ENCODE measurements at places on chromosomes 6 and 20.

- no peak for DNase-seq
These were observed 402.2 kb downstream of the DHX35 start for GRCh38 chr20:39364320-39364719.

DNA sequence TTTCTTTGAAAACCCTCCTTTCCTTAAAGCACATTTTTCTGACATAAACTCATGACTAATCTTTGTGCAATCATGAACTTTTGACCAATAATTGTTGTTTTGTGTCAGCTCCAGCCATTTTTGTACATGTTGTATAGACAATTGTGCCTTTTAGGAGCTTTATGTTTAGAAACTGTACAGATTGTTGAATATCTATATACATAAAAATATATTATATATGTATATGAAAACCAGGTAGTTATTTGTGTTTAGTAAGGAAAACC, 125.7 kb upstream of the EDN1 start:
- DNase-seq, result no peak

DNA sequence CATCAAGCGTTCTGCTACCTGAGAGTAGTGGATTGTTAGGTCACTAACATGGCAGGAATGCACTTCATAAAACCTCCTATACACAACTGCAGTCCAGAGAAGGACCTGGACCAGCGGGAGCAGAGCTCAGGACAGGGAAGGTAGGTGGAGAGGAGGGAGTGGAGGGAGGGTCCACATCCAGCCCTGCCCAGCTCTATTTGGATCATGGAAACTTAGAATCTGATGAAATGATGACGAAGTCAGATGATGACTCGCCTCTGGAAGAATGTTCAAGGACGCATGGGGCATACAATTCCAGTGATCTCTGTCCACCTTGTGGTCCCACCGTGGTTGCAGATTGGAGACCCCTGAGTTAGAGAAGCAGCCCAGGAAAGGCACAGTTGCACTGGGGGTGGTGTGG, 68.8 kb downstream of the CLIC5 start:
- DNase-seq, result no peak

GRCh38 chr20:51284176-51284575, 258.3 kb downstream of the NFATC2 start:
- DNase-seq, result peak; percentile 26

DNA sequence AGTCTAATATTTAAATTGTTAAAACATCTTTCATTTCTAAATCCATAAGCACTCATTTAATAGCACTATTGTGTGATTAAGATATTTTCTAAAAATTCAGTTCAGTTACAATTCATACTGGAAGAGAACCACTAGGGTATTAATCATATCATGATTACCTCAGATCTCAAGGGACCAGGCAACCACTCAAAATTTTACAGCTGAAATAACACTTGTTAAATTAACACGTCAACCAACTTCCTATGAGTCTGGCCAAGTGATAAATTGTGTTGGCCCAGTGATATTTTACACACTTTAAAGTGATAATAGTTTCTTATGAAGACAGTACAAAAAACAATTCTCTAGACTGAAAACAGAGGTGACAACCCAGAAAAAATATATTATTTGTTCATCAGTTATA, 869.0 kb upstream of the ADGRB3 start:
- DNase-seq, result no peak

GRCh38 chr6:79913369-79913768, 34.0 kb downstream of the ELOVL4 start:
- no peak for DNase-seq

DNA sequence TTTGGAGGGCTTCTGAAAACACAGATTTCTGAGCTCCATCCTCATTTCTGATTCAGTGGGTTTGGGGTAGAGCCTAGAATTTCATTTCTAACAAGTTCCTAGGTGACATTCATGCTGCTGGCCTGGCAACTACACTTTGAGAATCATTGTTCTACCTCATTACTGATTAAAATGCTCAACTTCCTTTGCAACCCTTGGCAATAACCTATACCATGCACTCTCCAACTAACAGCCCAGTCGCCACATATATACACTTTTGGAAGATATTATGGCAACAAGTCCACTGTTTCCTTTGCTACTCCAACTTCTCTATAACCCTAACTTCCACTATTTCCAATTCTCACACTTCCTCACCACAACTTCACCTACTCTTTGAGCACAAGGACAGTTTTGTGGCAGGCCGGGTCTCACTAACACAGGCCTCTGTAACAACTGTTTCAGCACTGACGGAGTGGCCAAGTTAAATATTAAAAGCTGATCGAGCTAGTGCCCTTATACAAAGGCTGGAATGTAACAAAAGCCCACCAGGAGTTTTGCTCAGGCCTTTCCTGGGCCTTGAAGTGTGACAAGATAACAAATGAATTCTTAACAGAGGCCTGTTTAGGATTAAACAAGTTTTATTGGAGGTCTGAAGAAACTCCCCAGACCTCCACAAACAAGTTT, 32.1 kb upstream of the RAB23 start:
- peak; percentile 60 for DNase-seq

- no peak for DNase-seq
These were observed 656 bp downstream of the RTEL1 start for GRCh38 chr20:63658749-63659187.

GRCh38 chr6:54655162-54655561, 191.4 kb upstream of the FAM83B start:
- DNase-seq, result peak; percentile 25

DNA sequence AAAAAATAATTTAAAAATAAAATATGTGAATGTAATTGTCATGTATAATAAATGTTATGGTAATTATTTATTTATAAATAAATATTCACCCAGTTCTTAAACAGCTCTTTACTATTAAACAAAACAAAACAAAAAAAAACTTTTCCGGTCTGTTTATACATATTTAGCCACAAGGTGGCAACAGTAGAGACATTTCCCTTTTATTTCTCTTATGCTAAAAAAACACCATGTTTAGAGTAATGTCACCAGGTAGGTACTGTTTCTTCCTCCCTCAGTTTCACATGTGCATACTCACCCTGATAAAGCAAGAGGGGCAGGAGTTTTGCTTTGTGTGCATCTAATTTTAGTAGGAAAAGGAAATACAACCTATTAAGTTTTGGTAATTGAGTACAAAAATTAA, 610.4 kb upstream of the IMPG1 start:
- DNase-seq, result peak; percentile 20

DNA sequence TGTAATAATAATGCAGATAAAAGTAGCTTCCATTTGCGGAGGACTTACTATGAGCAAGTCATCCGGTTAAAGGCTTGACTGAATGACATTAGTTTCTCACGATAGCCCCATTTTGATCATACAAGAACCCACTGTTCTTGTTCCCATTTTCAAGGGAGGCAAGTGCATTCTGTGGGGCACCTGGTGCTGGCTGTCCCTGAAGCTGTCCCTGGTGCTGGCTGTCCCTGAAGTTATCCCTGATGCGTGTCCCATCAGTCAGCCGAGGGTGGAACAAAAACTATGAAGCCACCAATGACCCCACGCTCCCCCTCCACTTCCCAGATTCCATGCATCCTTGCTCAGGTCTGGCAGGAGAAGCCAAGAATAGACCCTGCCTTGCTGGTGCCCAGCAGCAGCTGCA, 95.3 kb downstream of the EDN3 start:
- no peak for DNase-seq

DNA sequence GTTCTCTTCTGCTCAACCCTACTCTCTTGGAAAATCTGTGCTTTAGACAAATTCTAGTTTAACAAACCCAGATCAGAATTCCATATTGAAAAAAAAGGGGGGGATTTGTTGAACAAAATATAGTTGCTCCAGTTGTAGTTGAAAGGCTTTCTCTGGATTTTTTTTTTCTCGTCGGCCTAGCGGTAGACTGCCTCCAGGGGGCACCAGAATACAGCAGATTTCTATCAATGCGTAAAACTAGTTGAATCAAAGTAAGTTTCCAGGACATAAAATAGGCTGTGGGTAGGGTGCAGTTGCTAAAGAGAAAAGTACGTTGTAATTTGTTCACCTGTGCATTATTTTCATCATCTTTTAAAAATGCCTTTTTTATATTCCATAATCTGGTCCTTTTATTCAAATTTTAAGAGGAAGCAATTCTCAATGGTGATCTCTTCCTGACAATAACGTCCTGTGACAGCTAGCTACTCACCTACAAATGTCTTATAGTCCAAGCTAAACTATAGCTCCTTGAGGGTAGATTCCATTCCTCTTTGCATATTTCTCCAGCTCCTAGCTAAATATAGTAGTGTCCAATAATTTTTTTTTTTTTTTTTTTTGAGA, 105.4 kb downstream of the PERP start:
- peak; percentile 56 for DNase-seq

- DNase-seq, result no peak
These were observed 16.5 kb downstream of the MDFI start for GRCh38 chr6:41654698-41655151.

DNA sequence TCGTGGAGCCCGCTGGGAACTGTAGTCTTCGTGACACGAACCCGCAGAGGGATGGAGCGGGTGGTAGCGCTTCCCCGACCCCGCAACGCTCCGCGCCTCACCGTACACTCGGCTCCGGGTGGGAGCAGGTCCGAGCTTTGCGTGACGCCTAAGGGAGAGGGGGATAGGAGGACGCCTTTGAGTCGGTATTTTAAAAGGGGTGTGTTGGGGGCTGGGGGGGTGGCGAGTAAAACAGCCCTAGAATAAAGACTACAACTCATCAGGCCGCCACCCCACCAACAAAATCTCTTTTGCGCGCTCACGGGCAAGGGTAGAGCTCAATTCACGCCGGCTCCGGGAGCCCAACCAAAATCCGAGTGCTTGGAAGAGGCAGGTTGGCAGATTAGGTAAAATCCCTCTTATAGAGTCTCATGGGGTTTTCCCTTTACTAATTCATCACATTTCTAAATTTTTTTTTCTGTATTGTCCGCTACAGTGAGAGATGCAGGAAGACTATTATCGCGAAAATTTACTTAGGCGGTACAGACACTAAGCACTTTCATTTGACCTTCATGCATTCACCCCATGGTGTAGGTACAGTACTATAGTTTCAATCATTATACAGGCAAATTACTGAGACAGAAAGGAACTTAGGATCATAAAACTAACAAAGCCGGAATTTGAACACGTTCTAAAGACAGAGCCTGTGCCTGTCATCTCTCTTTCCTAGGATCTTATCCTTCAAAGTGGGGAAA, 706 bp upstream of the SNX14 start:
- no peak for DNase-seq

DNA sequence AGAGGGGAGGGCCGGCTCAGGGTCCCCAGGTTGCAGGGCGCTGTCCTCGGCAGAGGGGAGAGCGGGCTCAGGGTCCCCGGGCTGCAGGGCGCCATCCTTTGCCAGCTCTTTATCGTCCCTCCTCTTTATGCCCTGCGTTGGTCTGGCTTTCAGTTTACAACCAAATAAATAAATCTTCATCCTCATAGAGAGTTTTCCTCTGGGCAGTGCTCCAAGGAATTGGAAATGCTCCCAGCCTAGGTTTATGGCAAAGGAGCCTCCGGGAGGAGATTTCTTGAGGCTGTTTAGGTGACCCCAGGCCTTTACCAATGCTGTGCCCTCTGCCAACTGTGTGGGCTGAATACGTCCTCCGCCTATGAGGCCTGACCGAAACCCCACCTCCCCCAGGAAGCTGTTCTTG, 60.2 kb downstream of the CHMP4B start:
- no peak for DNase-seq

- no peak for DNase-seq
These were observed 7.8 kb downstream of the GTPBP2 start for GRCh38 chr6:43621078-43621835.

DNA sequence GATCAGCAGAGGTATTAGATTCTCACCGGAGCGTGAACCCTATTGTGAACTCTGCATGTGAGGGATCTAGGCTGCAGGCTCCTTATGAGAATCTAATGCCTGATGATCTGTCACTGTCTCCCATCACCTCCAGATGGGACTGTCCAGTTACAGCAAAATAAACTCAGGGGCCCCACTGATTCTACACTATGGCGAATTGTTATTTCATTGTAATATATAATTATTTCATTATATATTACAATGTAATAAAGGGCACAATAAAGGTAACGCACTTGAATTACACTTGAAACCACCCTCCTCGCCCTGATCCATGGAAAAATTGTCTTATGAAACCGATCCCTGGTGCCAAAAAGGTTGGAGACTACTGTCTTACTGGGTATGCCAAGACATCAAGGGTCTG, 18.6 kb downstream of the PRKN start:
- DNase-seq, result no peak

- peak; percentile 96 for DNase-seq
These were observed 490 bp downstream of the ZNF165 start for GRCh38 chr6:28080631-28081485.

GRCh38 chr6:1884313-1884712, 274.6 kb downstream of the FOXC1 start:
- DNase-seq, result no peak

DNA sequence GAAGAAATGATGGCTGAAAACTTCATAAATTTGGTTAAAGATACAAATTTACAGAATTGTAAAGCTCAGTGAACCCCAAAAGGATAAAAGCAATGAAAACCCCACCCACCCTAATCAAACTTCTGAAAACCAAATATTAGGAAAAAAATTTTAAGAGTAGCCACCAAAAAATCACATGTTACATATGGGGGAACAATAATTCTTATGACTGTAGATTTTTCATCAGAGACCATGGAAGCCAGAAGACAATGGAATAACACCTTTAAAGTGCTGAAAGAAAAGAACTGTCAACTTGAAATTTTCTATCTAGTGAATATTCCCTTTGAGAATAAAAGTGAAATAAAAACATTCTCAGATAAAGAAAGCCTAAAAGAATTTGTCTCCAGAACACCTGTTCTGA, 24.4 kb downstream of the PROCR start:
- DNase-seq, result no peak

GRCh38 chr6:127792616-127793015, 108.2 kb downstream of the THEMIS start:
- DNase-seq, result no peak

- DNase-seq, result peak; percentile 15
These were observed 34.0 kb downstream of the RSPO4 start for GRCh38 chr20:967796-968742.

DNA sequence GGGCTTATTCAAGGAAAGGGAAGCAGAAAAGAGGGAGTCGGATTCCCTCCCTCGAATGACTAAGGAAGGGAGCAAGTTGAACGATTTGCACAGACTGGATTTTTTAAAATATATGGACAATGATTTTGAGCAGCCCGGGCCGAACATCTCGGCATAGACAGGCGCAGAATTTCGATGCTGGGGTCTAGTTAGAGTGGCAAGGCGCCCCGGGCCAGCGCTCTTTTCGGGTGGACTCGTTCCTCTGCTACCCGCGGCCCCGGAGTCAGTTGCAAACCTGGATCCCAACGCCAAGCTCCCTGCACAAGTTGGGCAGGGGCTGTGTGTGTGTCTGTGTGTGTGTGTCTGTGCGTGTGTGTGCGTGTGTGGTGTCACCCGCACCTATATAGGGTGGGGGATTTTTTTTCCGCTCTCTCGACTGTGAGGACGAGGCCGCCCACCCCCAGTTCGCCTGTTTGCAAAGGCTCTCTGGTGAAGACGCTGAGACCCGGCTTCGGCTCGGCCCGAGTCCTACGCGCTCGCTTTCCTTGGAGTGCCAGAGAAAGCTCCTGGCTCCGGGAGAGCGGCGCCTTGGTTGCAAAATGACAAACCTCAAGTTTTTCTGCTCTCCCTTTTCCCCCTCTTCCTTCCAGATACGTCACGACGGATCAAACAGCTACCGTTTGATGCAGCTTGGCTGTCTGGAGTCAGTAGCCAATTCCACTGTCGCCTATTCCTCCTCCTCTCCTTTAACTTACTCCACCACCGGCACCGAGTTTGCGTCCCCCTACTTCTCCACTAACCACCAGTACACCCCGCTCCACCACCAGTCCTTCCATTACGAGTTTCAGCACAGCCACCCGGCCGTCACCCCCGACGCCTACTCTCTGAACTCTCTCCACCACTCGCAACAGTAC, 1.4 kb downstream of the TFAP2D start:
- no peak for DNase-seq

GRCh38 chr6:140445474-140446004, 1071.1 kb upstream of the CITED2 start:
- DNase-seq, result peak; percentile 68
